ENCODE measurements at places on chromosomes 16 and 17. TPM values are rescaled to one million over a fixed set of nuclear protein-coding genes. Genes with fewer than 3 reads are reported as not detected.

GRCh38 chr17:53627511-53627910 lies 195.2 kb upstream of the KIF2B start:
- DNase-seq: no peak

TMEM114 gene
- total RNA-seq: not detected

FKBP10 gene
- 35.7 TPM for total RNA-seq

KRTAP9-8 gene
- not detected for total RNA-seq

- no peak for DNase-seq
Measured at GRCh38 chr16:51045186-51045585, 105.9 kb downstream of the SALL1 start.

GRCh38 chr17:48627623-48628521 lies 1.7 kb upstream of the HOXB9 start:
- DNase-seq: no peak

KRTAP16-1 gene
- not detected for total RNA-seq

DNA sequence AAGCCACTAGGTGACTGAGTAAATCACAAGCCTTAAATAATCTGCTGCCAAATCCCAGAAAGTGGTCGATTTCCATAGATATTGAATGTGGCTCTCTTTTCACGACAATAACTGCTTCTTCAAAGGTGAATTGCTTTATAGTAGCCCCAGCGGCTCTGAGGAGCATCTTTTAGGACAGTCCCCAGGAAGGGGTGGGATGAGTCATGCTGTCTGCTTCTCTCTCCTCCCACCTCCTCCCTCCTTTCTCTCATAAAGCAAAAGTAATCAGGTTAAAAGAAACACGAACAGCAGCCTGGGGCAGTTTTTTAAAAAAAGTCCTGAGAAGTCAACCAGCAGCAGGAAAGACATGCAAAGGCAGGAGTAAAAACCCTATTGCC lies 1.8 kb downstream of the KIAA0513 start:
- no peak for DNase-seq

DNA sequence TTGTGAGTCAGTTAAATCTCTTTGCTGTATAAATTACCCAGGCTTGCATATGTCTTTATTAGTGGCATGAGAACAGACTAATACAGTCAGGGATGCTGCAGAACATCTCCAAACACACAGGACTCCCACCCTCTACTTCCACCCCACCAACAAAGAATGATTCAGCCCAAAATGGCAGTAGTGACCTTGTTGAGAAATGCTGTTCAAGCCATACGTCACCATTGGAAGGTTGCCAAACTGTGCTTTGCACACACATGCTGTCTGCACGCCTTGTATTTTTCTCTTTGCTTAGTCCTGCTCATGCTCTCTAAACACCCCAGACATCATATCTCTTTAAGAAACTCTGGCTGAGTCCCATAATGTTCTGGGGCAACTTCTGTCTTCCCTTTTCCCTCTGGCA lies 589.6 kb downstream of the WWOX start:
- no peak for DNase-seq

- DNase-seq: no peak
Measured at GRCh38 chr17:49213847-49214246, 3.3 kb downstream of the ABI3 start.

DNA sequence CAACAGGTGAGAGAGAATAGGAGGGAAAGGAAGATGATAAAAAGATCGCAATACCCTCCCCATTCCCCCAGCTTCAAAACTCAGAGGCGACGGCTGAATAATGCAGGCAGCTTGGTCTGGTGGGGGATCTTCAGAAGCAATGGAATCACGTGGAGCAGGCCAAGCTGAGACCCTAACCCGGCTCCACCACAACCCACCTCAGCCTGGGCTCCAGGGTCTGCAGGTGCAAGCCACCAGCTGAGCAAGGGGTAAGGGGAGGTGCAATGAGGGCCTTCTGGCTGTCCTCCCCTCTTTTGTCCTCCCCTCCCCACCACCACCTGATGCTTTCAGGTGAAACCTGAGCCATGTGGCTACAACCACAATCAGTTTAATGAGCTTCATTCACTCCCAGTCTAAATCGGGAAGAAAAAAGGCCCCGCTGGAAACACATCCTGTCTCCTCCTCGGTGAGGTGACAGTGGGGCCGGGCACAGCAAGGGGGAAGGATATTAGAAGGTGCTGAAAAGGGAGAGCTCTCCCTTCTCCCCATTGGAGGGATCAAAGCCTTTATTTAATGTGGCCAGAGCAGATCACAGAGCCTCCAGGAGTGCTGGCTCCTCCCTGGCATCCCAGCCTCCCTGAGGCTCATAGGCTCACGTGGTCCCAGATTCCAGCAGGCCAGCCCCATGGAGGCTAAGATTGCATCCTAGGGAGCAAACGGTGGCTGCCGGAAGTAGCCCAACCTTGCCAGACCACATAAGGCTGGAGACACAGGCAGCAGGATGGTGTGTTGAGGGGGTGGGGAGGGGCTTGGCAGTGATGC lies 261.0 kb downstream of the SOX9 start:
- no peak for DNase-seq

Data from mesenteric fat pad (tissue), 1 donor.